ENCODE measurements at places on chromosomes 6 and 20.

DNA sequence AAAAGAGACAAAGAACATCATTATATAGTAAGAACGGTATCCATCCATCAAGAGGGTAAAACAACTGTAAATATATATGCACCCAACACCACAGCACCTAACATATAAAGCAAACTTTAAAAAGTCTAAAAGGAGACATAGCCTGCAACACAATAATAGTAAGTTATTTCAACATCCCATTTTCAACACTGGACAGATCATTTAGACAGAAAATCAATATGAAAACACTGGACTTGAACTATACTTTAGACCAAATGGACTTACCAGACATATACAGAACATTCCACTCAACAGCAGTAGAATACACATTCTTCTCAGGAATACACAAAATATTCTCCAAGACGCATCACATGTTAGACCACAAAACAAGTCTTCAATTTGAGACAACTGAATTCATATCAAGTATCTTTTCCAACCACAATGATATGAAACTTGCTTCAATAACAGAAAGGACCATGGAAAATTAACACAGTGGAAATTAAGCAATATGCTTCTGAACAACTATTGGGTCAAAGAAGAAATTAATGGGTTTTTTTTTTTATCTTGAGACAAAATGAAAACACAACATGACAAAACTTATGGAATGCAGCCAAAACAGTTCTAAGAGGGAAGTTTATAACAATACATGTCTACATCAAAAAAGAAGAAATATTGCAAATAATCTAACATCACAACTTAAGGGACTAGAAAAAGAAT, 23.9 kb upstream of the ASF1A start:
- DNase-seq: peak; percentile 76

- no peak for DNase-seq
These were observed 314.6 kb downstream of the CDH26 start for GRCh38 chr20:60272790-60273189.

DNA sequence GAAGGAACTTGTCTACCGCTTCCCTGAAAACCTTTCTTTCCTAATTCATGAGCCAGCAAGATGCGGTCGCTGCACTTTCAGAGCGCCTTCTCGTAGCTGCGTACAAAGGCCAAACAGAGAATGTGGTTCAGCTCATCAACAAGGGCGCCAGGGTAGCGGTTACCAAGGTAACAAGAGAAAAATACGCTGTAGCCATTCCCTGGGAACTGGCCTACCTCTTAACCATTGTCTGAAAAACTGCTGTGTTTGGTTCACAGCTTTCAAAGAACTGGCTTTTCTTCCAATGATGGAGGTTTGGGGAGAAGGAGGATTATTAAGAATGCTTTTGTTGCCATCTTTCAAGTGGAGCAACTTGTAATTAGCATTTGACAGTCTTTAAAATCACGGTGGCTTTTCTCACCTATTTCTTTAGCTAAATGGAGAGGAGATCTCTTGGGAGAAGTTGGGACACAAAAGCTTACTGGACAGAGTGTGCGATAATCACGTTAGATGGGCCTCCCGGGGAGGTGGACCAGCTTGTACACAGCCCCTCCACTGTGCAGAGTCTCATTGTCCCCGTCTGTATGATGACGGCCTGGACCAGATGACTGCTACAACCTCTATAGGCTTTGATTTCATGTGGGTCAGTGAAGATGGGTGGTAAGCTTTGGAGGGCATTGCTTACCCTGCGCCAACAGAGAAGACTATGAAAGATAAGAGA, 71.5 kb downstream of the LYRM2 start:
- no peak for DNase-seq

DNA sequence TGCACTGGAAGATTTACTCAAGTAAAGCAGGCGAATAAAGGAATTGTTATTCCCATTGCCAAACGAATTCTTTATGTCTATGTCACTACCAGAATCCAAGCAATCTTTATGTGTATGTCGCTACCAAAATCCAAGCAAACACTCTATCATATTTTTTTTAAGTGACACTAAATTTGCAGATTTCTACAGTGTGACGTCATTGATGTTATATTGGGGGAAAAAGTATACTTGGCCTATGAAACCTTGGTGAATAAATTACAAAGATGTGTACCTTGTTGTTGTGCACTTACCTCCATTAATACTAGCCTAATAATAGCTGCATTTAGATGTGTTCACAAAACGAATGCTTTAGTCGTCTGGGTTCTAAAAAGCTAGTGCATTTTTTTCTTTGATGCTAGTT, 957 bp downstream of the TTK start:
- no peak for DNase-seq

DNA sequence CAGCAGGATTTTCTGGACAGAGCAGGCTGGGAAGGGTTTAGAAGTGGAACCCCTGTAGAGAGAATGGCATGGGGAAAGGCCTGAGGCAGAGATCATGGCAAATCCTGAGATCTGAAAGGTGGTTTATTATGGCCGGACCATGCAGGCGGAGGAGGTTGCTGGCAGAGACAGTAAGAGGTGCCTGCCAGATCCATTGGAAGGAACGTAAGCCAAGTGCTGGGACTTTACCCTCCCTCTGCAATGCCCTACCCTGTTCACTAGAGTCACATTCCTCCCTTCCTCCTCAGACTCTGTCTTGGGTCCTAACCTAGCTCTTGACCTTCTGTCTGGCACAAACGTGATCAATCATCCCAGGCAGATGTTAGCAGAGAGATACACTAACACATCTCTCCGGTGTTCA, 66.4 kb upstream of the SLC22A23 start:
- DNase-seq: no peak

DNA sequence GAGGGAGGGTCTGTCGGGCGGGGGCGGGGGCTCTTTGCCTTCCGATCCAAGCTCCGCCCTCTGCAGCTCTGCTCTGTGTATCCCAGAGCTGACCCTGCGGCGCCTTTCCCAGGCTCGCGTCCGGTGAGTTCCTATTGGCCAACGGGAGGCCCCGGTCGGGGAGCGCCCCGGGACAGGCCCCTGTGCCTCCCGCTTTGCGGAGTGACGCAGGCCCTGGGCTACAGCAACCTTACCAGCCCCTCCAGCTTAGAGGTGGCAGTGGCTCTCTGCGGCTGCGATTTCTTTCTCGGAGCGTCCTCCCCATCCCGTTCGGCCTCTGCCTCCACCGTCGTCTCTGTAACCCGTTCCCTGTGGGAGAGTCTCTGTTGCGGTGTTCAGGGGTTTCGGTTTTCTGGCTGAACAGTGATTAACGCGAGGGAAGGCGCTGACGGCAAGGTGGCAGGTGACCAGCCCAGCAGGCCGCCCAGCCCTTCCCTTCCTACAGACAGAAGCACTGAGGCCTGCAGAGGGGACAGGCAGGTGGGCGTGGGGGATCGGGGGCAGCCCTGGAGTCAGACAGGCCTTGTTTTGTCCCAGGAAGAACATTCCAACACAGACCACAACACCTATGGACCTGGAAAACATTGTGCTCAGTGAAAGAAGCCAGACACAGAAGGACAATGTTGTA, 18.1 kb upstream of the CEBPB start:
- DNase-seq: peak; percentile 75

DNA sequence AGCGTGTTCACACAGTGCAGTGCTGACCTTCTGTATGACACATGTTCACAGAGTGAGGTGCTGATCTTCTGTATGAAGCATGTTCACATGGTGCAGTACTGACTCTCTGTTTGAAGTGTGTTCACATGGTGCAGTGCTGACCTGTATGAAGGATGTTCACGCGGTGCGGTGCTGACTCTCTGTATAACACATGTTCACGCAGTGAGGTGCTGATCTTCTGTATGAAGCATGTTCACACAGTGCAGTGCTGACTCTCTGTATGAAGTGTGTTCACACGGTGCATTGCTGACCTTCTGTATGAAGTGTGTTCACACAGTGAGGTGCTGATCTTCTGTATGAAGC, 10.8 kb upstream of the SERPINB1 start:
- no peak for DNase-seq

DNA sequence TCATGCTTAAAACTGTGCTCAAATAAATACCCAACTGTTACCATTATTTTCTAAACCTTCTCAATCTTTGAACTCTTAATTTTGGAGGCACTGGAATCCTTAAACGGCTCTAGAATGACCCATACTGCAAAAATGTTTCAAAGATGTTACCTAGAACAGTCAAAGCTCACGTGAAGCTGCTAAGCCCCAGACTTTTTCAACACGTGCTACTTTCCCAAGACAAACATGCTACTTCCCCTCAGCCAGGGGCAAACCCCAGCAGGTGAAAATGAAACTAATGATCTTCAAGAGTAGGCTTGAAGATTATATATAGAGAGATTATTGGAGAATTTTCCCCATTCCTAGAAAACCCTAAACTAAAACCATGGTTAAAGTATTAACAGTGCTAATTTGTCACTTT, 28.1 kb downstream of the HUS1B start:
- DNase-seq: no peak

DNA sequence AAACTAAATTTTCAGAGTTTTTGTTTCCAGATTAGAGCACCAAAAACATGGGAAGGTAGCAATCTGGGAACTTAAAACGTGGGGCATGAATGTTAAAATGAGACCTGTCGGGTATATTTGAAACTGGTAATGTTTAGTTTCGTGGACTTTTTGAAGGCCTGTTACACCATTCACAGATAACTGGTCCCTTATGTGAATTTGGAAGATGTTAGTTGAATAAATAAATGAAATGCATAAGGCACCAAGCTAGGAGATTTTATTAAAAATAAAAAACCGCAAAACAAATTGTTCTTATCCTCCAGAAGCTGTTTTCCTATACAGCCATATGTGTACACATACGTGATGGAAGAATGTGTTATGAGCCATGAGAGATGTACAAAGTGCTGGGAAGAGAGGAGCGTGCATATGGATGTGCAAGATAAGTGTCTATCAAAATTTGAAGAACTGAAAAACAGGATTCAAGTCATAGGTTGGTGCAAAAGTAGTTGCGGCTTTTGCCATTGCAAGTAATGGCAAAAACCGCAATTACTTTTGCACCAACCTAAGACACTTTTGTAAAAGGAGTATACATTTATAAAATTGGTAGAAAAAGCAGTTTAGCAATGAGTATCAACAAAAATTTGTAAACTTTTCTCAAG, 700 bp upstream of the MCUR1 start:
- no peak for DNase-seq

DNA sequence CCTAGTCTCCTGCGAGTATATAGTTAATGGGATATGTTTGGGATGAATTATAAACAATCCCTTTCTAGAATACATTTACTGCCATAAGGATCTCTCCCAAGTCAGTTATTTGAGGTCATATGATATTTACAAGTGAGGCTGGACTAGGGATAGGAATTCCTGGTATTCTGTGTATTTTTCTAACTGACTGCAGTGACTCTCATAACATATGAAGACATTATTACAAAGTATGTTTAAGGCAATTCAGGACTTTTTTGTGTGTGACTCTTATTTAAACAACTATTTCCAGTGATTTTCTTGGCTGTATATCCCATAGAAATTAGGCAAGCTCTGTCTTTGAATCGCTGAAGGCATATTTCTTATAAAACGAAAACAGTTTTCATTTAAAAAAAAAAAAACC, 18.4 kb upstream of the TNFAIP3 start:
- DNase-seq: peak; percentile 60

GRCh38 chr20:53899351-53900167, 170.8 kb downstream of the BCAS1 start:
- DNase-seq: peak; percentile 62
